ENCODE measurements at places on chromosomes 16 and 17. TPM values are rescaled to one million over a fixed set of nuclear protein-coding genes. Genes with fewer than 3 reads are reported as not detected.

The CDH13 gene
- 111 TPM for total RNA-seq

The CCDC40 gene
- total RNA-seq, result 4.9 TPM

The KRT12 gene
- total RNA-seq, result not detected

The MT1X gene
- total RNA-seq, result 2.2 TPM

The GINS3 gene
- total RNA-seq, result 7.2 TPM

The SLC38A8 gene
- total RNA-seq, result not detected

GRCh38 chr16:86313631-86314030 lies 196.7 kb upstream of the FOXF1 start:
- no peak for DNase-seq

GRCh38 chr16:28845293-28845692 lies 855 bp downstream of the TUFM start:
- DNase-seq, result no peak
